Activated T-cell treated with anti-CD3 and anti-CD28 coated beads for 48 hours (primary cell): ENCODE measurements at places on chromosomes 2 and 18.

- DNase-seq = no peak
Observed at GRCh38 chr2:48131539-48132270, 225.4 kb upstream of the FBXO11 start.

- DNase-seq = no peak
Observed at GRCh38 chr2:200314976-200315567, 8.6 kb downstream of the SPATS2L start.

- no peak for DNase-seq
Observed at GRCh38 chr2:32290000-32290339, 12.3 kb downstream of the YIPF4 start.

DNA sequence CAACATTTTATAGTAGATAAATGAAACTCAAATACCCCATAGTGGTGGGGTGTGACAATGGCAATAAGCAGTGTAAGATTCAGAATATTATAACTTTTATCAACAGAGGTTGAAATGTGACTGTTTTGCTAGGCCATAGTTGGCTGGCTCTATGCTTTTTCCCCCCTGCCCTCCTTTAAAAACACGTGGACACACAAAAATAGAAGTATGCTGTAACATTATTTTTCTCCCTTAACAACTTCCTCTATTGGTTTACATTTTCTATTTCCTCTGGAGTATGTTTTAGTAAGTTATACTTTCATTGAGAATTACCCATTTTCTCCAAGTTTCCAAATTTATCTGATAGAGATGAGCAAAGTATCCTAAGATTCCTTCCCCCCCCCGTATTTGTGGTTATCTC, 31.1 kb downstream of the NDUFAF7 start:
- no peak for DNase-seq

DNA sequence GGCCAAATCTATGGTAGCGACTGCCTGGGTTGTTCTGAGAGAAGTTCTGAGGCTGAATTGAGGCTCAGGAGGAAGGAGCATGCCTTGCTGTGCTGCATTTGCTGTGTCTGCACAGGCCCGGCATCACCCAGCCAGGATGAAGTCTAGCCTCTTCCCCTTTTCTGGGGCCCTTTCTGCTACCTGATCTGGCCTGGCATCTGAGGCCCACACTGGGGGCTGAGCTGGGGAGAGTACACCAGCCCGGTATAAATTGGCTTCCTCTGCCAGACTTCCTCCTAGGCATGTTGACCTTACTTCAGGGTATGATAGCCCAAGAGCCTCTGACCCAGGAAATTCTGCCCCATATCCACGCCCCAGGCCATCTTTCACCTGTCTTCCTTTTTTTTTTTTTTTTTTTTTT, 30.0 kb downstream of the MRPL35 start:
- no peak for DNase-seq

DNA sequence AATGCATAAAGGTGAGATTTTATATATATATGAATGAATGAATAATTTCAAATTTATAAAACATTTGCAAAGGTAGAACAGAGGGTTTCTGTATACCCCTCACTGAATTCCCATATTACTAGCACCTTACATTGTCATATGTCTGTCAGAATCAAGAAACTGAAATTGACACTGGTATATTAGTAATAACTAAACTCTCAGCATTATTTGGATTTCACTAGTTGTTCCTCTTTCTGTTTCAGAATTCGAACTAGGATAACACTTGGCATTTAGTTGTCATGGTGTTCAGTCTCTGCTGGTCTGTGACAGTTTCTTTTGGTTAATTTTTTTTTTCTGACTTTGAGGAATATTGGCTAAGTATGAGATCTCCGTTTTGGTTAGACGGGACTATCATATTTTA, 275.9 kb downstream of the DCC start:
- no peak for DNase-seq

DNA sequence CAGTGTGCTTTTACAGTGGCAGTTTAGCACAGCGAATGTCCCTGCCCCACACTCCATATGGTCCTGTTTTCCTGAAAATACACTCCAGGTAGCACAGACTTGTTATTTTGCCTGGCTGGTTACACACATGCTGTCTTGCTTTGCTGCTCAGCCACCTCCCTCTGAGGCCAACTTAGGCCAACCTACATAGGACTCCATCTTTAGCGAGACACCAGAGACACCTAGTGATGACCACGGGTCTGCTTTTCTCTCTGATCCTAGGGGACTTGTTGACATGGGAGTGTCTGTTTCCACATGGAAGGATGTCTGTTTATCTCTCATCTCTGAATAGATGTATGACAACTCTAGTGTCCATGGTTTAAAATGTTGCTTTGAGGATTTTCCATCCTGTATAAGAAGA, 43.3 kb downstream of the PLEKHB2 start:
- no peak for DNase-seq

GRCh38 chr18:79508565-79509535, 113.1 kb downstream of the NFATC1 start:
- DNase-seq = no peak

DNA sequence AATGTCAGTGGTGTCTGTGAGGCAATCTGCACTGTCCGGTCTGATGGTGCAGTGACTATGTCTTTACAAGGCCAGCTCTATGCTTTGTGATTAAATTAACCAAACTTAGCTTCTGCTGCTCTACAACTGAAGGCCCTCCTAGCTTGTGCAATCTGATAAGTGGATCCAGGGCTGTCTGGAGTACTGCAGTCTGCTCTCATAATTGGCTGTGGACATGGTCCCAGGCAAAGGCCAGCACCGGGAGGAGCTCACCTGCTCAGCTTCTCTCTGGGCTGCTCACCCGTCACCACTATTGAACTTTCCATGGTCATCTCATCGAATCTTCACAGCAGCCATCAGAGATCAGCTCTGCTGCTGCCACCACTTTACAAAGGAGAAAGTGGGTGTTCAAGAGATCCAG, 13.0 kb upstream of the APCDD1 start:
- no peak for DNase-seq

DNA sequence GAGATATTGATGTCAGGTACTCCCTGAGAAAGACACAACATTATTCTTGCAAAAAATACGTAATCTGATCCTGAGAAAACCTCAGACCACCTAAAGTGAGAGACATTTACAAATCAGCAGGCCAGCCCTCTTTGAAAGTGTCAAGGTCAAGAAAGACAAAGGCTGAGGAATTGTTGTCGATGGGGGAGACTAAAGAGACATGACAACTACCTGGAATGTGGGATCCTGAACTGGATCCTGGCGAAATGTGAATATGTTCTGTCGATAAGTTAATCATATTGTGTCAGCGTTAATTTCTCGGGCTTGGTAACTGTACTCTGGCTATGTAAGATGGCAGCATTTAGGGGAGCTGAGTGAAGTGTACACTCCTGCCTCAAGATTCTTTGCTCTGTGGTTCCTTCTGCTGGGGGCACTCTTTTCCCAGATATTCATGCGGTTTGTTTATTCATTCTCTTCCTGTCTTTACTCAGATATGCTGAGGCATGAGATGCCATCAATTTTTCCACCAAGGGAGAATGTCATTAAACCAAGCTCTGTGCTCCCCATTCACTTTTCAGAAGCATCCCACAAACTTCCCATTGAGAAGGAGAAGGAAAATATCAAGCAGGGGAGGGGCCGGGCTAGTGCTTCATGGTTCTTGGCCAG, 154.9 kb downstream of the CAPN13 start:
- DNase-seq = no peak

DNA sequence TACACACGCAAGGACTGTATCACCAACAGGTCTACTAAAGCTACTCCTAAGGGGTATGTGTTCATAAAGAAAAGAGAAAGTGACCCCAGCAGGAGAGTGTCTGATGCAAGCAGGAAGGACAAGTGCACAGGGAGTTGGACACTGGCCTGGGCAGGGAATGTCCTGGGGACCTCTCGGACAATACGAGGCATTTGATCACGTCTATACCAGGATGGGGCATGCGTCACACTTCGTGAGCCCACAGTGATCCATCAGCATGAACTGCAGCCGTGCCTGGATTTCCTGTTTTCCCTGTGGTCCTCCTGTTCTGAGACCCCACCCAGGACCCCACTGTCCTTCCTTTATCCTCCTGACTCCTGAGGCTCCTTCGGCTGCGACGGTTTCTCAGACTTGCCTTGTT, 113.9 kb downstream of the HDAC4 start:
- DNase-seq = no peak

DNA sequence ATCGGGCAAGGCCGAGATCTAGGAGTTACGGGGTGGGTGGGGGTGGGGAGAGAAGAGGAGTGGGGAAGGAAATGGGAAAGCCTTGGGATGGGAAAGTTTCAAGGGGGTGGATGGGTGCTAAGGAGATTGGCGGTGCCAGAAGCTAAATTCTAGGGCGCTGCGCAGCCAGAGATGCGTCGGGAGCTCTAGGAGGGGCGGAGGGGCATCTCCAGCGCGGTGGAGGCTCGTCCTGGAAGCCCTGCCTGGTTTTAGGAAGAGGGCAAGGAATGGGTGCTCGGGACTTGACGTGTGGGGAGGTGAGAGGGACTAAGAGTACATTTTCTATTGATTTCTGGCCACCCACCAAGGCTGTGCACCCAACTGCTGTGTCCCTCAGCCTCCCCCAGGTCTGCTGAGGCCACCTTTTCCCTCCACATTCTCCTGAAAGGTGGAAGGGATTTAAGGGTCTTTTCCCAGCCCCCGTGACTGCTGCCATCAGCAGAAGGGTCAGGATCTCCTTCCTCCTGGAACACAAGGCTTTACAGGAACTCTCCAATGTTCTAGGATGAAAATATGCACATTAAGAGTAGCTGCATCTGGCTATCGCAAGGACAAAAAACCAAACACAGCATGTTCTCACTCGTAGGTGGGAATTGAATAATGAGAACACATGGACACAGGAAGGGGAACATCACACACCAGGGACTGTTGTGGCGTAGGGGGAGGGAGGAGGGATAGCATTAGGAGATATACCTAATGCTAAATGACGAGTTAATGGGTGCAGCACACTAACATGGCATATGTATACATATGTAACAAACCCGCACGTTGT, 1.4 kb downstream of the C2orf72 start:
- DNase-seq = no peak

- no peak for DNase-seq
Observed at GRCh38 chr2:203730883-203731282, 24.4 kb downstream of the CD28 start.

DNA sequence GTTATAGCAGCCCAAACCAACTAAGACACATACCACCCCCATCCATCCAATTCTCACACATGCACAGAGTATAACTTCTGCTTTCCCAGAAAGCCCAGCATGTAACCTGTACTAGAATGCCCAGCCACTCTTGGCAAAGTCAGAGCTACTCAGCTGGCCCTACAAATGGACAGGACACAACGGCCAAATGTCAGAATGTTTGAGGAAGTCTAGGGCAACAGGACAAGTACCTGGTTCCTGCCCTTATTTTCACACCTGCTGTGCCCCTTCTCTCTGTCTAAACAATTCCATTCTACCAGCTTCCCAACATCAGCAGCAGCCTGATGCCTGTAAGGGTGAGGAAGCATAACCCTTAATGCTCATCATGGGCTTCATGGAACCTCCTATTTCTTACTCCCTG, 15.1 kb upstream of the BZW1 start:
- DNase-seq = no peak

DNA sequence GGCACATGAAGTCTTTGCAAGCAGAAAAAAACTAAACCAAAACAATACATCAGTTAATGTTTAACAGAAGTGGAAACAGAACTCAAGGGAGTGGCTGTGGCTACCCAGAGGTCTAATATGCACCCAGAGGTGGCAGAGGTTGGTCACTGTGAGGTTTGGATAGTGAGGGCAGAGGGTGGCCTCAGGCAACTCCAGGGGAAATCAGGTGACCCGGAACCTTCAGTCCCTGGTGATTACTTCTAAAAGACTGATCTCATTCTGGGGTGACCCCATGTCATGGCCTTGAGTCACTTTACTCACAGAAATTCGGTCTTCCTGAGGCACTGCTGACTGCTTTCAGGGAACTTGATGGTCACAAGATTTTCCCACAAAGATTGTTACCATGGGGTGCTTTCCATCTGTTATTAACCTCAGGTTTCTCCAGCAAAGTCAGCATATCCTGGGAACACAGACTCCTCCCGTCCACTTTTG, 99.4 kb downstream of the TMEM17 start:
- no peak for DNase-seq

- DNase-seq = peak; percentile 58
Observed at GRCh38 chr2:235779444-235779896, 285.6 kb downstream of the AGAP1 start.
